ENCODE measurements at places on chromosomes 2 and 18.

GRCh38 chr18:63303547-63303946 lies 16.0 kb downstream of the BCL2 start:
- DNase-seq: no peak

- DNase-seq: no peak
These were observed 69.9 kb upstream of the FSIP2 start for GRCh38 chr2:185668710-185669109.

DNA sequence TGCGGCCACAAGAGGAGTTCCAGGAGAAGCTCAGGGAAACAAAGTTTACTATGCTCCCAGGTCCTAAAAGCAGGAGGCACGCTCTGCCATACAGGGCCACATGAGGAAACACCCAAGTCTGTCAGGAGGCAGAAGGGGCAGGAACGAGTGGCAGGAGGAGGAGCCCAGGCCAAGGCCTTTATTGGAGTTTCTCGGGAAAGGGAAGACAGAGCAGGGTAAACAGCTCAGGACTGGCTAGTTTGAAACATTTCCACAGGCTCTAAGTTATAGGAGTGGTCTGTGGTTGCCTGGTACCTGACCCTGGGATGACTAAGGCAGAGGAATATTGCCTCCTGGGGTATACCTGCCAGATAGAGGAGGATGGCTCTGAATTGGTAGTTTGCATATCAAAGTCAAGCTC lies 3.7 kb upstream of the ZNF638 start:
- no peak for DNase-seq

DNA sequence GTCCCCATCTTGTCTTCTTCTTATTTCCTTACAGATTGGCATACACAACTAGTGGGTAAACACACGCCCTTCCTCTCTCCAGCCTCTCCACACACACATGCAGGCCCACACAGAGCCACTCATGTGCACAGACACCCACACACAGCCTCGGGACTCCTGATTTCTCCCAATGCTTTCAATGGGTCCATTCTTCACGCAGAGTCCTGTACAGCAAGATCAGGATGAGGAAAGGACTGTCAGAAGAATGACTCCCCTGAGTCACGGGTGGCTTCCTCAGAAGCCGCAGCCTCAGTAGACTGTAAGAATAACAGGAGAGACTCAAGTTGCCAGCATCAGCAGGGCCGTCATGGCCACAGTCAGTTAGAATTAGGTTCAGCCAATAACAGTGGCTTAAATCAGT lies 109.1 kb upstream of the GLI2 start:
- no peak for DNase-seq

GRCh38 chr2:174121612-174122011 lies 126.7 kb downstream of the OLA1 start:
- no peak for DNase-seq

GRCh38 chr2:55923091-55923981 lies at the start of gene EFEMP1:
EFEMP1 (minus strand) TSS chr2:55923782; CDS start chr2:55922440, 1,342 bp downstream.
- DNase-seq: peak; percentile 66

- DNase-seq: peak; percentile 70
These were observed 47.4 kb downstream of the VWA3B start for GRCh38 chr2:98134172-98135005.

DNA sequence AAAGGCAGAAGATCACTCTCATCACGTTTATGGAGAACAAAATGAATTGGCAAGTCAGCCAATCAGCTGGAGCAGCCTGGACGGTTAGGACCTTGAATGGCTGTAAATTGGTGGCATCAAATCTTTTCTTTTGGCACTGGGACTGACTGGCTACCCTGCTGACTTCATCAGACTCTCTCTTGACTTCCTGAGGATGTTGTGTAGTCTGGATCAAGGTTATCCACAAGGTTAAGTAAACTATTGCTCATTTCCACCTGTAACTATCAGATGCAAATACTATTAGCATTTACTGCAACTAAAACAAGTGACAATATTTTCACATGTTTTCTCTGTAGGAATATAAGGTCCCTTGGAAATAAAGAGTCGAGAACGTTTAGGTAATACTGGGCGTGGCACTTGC lies 134.3 kb upstream of the RASGRP3 start:
- DNase-seq: no peak

- no peak for DNase-seq
These were observed 7.6 kb upstream of the GAREM1 start for GRCh38 chr18:32478317-32478716.

GRCh38 chr2:118477111-118477862 lies 370.2 kb downstream of the EN1 start:
- DNase-seq: no peak

DNA sequence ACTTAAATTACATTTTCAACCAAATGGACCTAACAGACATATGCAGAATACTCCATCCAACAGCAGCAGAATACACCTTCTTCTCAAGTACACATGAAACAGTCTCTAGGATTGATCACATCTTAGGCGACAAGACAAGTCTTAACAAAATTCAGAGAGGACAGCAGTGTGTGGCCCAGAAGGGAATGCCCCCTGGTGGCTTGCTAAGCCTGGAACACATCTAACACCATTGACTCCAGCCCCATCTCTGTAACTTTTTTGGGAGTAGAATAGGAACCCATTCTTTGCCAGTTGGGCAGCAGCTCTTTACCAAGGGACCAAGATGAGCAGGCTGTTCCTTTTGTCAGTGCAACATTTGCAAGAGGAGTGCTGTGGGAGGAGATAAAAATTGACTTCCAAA lies 249.9 kb downstream of the PLCL1 start:
- DNase-seq: peak; percentile 8

- DNase-seq: no peak
These were observed 240.7 kb downstream of the KLHL29 start for GRCh38 chr2:23625726-23626125.

GRCh38 chr2:39968037-39968436 lies 189.0 kb upstream of the THUMPD2 start:
- DNase-seq: no peak

DNA sequence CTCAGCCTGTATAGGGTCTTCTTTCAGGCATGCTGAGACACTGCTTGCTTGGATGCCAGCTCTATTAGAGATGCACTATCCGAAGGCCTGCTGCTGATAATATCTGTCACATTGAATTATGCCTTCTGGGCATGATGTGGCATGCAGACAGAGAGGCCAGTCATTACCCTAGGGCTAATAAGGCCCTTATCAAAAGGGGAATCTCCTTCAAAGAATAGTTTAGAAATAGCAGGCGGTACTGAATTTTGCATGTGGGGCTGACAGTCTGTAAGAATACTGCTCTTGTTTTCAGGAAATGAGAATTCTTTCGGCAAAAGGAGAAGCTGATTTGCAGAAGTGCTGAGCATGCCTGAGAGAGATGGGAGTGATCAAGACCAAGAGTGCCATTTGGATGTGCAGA lies 13.1 kb upstream of the LHCGR start:
- no peak for DNase-seq

GRCh38 chr2:102080451-102081242 lies 61.9 kb upstream of the IL1R1 start:
- DNase-seq: no peak
